NCI-H2029 treated with DMSO at 0.1 percent for 48 hours (cell line): ENCODE measurements at places on chromosomes 13 and 19.

DNA sequence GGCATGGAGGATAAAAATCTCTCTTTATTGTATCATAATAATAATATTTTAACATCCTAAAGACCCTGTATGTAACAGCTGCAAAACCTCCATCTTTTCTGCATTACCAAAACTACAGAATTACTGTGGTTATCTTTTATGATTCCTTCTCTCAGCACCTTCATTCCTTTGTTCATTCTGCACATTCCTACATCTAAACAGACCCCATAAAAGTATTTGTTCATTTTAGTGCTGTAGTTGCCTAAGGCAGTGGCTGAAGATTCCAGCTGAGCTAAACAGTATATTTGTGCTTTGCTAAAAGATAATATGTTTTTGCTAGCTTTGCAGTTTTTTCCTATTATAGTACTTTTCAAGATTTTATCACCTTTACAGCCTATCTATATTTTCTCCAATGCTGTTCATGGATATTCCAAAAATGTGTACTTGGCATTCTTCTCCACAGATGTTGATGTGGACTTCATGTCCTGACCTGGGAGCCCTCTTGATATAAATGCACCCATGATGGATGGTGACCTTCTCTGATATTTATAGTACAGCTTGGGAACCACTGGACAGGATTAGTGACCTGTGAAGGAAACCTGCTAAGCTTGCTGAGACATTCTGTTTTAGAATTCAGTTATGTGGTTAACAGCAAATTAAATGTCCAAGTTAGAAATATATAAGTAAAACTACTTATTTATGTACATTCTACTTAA is 2832.9 kb upstream of the PCDH20 start:
- DNase-seq: no peak

- no peak for DNase-seq
Measured at GRCh38 chr13:66312312-66313087, 917.6 kb downstream of the PCDH9 start.

GRCh38 chr13:93752541-93752940 is 525.9 kb downstream of the GPC6 start:
- DNase-seq: no peak

DNA sequence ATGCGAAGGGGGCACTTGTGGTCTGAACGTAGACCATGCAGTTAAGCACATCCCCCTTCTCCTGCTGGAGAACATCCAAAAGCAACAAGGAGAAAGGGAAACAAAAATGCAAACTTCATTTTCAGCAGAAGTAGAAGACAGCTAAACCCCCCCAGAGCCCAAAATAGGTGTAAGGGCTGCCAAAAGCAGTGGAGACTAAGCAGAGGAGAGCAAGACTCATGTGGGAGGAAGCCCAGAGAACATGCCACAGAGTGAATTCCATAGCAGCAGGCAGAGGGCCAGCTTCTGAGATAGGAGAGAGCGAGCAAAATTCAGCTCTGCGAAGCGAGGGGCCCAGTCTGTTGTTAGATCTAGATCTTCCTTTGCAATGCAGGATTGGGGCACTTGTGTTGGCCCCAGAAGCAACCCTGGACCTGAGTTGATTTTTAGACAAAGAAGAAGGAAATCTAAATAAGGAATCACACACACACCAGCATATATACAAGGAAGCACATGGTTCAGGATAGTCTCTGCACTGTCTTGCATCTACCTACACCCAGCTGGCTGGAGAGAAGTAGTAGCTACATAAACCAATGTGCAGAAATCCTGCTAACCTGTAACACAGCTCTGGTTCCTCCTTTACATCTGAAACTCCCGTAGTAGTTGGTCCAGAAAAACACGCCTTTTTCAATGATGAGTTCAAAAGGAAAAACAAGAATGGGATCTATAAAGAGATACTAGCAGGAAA is 199.6 kb downstream of the SPRY2 start:
- DNase-seq: no peak

- DNase-seq: no peak
Measured at GRCh38 chr13:95067303-95067702, 233.9 kb downstream of the ABCC4 start.

DNA sequence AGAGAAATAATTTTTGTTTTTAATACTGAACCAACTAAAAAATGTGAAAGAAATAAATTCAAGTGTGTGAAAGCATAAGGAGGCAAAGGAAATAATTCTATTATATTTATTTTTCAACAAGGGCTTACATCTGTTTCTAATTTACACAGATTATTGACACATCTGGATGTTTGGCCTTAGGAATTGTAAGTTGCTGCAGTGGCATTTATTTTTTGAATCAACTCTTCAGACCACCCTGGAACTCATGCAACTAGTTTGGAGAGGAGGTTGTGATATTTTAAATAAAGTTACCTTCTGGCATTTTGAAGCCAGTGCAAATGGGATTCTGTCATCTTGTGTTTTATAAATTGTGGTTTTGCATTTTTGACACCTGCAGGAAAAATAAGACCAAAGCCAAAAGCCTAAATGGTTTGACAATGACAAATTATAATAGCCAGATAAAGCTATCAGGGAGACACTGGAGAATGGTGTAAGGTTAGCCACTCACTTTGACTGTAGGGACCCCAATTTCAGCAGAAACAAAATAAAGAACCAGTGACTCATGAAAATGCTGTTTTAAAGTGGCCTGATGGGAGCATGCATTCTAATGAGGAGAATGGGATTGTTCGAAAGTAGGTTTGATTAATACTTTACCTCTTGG is 192.9 kb downstream of the KLF5 start:
- DNase-seq: no peak

DNA sequence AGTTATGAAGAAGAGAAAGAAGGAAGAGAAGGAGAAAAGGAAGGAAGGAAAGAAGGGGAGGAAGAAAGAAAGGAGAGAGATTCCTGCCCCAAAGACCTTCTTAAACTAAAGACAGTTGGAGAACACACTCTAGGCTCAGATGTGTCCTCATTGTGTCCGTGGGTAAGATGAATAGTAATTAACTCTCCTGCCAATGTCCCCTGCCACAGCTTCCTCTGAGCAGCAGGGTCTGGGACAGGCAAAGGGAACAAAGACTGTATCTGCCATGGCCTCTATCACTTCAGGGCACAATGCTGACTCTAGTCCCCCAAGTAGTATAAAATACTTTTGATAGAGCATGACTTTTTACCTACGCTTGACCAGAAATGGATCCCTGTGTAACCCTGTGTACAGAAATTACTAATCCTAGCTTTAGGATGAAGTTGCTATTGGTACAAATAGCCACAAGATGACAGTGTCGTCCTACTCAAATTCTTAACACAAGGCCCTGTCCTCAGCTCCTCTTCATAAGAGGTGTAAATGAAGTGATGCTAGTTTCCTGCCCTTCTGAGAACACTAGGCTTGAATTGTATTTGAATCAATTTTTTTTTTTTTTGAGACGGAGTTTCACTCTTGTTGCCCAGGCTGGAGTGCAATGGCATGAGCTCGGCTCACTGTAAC is 186.2 kb upstream of the GPR12 start:
- DNase-seq: peak; percentile 5

- no peak for DNase-seq
Measured at GRCh38 chr19:51282335-51282734, 29.1 kb upstream of the IGLON5 start.

DNA sequence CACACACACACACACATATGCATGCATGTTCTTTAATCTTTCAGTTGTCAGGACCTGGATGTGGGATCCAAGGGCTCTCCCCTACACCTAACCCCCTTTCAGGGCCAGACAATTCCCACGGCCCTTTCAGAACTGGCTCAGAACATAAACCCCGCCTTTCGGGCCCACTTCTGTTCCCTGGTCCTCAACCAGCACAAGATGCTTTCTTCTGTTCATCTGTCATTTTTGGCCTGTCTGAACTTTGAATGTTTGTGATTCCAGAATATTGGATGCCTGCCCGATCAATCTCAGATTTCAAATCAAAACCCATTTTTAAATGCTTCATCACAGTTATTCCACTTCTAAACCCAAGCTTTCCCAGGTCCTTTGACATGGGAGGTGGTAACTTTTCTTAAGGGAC is 167.3 kb downstream of the USP12 start:
- no peak for DNase-seq

DNA sequence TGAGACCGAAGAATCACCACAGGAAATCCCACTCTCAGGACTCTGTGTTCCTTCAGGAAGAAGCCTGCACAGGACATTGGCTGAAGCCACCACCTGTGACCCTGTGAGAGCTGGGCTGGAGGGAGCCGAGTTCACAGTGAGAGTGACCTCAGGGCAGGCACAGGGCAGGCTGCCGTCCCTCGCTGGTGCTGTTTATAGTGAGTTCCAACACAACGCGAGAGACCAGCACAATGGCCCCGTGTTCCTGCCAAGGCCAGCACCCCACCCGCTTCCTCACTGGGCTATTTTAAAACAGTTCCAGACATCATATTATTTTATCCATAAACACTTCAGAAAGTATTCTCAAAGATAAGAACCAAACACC is 18.4 kb upstream of the GAS6 start:
- DNase-seq: no peak
